Stimulated activated CD8-positive, alpha-beta memory T cell treated with anti-CD3 and anti-CD28 coated beads, Interleukin-15, amount 100 ng/mL, for 1 hour (primary cell): ENCODE measurements at places on chromosomes 5 and 9.

GRCh38 chr5:143985832-143986515, 174.0 kb downstream of the HMHB1 start:
- no peak for DNase-seq

DNA sequence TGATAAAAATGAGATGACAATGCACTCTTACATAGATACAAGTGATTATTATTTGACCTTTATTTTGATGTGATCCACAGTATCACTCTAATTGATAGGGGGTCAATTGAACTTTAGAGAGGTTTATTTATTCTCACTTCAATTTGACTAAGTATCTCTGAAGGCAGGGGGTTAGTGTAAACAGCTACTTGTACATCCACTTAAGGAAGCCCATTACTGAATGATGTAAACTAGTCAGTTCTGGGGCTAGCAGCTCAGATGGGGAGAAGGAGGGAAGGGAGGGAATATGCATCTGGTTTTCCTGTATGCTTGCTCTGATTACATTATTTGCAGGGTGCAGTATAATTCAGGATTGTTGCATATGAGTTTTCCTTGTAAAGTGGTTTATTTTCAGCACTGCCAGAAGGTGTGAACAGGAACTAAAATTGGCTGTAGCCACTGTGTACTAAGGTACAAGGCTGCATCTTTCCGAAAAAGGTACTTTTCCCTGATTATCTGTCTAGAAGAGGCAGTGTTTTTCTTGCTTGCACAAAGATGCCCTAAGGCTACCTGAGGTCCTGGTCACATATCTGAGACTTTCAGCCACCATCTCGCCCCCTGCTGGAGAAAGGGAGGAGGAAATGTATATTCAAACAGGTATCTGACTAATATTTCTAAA, 51.2 kb downstream of the MRPS27 start:
- DNase-seq, result peak; percentile 15

- DNase-seq, result no peak
These were observed 241.2 kb upstream of the TNC start for GRCh38 chr9:115359017-115359780.

- no peak for DNase-seq
These were observed 11.6 kb upstream of the CEP120 start for GRCh38 chr5:123434796-123435195.

GRCh38 chr5:10157085-10157669, 92.5 kb downstream of the ATPSCKMT start:
- DNase-seq, result no peak

- DNase-seq, result no peak
These were observed 5.5 kb upstream of the DBN1 start for GRCh38 chr5:177478711-177479646.

- no peak for DNase-seq
These were observed 10.1 kb upstream of the C1QTNF3 start for GRCh38 chr5:34053133-34053532.

- DNase-seq, result no peak
These were observed 126.5 kb downstream of the MAST4 start for GRCh38 chr5:66722686-66723085.

DNA sequence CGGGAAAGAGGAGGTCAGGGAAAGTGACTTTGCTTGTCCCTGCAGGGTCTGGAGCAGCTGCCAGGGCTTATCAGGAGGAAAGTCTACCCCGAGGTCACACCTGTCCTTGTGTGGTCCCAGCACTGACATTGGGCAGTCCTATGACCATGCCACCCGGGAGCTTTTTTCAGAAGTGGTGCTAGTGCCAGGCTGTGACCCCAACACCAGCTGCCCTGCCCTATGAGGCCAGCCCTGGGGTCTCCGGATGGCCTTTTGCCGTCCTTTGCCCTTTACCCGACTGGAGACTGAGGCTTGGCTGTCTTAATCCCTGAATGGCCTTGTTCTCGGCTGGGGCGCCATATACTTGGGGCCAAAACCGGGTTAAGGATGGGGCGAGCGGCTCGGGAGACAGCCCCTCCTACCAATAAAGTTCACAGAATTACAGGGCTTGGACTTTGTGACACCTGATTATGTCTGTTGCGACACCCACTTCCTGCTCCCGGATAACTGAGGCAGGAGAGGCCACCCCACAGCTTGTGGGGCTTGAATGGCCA, 22.2 kb upstream of the SLC9A3 start:
- no peak for DNase-seq

DNA sequence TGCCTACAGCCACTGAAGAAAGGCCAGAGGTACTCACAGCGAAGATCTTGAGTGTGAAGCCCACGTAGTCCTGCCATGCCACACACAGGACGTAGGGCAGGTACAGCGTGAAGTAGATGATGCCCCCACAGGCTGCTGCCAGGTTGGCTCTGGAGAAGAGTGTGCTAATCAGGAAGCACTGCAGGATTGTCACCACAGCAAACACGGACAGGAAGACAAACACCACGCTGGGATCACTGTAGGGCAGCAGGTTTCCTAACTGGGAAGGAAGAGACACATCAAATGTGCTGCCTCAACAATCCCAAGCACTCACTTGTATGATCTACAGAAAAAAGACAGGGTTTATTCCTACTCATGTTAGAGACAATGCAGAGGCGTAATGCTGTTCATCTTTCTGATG, 63.0 kb downstream of the NIPSNAP3B start:
- DNase-seq, result no peak

DNA sequence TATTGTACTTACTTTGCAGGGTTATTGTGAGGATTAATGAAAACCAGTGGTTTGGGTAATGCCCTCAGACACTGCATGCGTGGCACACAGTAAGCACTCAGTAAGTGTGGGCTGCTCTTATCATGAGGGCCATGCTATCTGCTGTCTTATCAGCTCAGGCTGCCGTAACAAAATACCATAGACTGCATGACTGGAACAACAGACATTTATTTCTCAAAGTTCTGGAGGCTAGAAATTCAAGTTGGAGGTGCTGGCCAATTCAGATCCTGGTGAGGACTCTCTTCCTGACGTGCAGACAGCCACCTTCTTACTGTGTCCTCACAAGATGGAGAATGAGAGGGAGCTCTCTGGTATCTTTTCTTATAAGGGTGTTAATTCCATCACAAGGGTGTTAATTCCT, 23.9 kb upstream of the SH3PXD2B start:
- DNase-seq, result no peak

- DNase-seq, result no peak
These were observed 14.1 kb upstream of the MARCOL start for GRCh38 chr5:148224117-148224742.

DNA sequence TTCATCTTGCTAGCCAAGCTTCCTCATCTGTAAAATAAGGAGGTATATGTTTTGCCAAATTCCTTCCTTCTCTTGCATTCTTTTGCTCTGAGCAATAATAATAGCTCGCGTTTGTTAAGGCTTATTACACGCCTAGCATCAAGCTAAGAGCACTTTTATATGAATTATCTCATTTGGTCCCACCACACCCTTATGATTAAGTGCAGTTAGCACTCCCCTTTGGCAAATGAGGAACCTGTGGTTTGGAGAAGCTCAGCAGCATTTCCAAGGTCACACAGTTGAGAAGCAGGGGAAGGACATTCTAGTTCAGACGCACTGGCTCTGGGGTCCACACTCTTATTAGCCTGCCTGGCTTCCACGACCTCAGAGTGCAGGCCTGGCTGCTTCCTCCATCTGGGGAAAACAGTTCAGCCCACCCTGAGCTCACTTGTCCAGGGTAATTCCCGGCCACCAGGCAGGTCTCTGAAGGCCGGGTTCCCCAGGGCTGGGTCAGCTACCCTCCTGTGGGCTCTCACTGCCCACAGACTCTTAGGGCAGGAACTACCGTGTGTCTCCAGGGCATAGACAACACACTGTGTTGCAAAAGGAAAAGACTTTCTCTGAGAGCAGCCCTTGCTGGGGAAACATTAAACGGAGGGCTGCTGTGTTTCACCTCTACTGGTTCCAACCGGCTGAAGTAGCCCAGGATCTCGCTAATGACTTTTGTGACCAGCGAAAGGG, 9.9 kb upstream of the FBP1 start:
- no peak for DNase-seq
